NCI-H1092 (cell line): ENCODE measurements at places on chromosomes 5 and 9.

DNA sequence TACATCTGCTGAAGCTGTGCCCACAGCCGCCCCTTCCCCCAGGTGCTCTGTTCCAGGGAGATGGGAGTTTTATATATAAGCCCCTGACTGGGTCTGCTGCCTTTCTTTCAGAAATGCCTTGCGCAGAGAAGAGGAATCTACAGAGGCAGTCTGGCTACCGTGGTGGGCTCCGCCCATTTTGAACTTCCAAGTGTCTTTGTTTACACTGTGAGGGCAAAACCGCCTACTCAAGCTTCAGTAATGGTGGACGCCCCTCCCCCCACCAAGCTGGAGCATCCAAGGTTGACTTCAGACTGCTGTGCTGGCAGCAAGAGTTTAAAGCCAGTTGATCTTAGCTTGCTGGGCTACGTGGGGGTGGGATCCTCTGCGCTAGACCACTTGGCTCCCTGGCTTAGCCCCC lies 41.3 kb downstream of the RANBP17 start:
- DNase-seq: no peak

DNA sequence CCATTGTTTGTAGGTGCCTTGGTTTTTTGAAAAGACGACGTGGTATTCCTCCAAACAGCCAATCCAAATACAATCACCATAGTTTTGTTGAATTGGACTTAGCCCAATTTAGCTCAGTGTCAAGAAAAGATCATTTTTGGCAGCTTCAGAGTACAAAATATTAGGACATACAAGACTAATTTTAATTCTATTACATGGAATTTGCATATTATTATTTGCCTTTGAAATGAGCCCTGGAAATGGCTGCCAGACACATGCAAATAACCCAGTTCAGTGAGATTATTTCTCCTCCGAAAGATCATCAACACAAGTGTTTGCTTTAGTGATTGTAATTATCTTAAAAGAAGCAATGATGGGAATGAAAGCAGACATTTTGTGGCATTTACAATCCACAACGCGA lies 89.3 kb downstream of the PLK2 start:
- no peak for DNase-seq

DNA sequence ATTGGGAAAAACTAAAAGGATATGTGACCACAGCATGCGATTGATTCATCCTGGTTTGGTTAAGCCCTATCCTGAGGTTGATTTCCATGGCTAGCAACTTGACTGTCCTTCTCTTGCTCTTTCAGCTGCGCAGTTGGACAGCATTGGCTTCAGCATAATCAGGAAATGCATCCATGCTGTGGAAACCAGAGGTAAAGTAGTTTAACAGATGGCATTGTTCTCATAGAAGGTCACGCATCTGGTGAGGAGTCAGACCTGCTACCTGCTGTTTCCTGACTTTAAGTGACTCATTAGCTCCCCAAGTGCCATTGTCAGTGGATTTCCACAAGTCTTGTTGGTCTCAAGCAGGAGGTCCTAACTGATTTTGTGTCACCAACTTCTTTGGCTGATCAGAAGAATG lies 266.9 kb downstream of the ARHGAP26 start:
- DNase-seq: no peak

- no peak for DNase-seq
Observed at GRCh38 chr5:143213851-143214363, 189.6 kb downstream of the NR3C1 start.

- DNase-seq: no peak
Observed at GRCh38 chr9:105662184-105663104, at the start of gene TAL2. TAL2 (plus strand) TSS chr9:105662457; CDS start chr9:105662497, 40 bp downstream.

DNA sequence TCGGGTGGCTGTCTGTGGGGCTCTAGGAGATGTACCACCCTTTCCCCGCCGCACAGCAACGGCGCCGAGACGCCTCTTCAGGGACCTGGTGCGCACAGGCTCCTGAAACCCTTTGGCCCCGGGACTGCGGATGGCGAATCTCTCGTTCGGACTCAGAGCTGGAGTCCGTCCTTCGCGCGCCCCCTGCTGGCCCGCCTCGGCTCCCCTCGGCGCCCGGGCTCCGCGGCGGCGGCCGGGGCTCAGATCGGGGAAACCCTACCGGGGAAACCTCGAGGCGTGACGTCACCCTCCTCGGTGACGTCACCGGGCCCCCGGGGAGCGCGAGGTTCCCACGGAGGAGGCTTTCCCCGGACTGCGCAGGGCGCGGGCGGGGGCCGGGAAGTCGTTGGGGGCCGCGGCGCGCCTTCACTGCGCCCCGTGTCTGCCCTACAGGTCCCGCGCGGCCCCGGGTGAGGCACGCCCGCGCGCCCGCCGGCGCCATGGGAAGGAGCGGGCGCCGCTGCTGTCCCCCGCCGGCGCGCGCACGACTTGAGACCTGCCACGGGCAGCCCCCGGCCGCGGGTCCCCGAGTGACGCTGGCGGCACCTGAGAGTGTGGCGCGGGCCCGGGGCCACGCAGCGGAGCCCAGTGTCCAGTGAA lies 7.9 kb downstream of the PRR7 start:
- DNase-seq: peak; percentile 74

GRCh38 chr5:9251379-9251980 lies 294.4 kb downstream of the SEMA5A start:
- DNase-seq: no peak

DNA sequence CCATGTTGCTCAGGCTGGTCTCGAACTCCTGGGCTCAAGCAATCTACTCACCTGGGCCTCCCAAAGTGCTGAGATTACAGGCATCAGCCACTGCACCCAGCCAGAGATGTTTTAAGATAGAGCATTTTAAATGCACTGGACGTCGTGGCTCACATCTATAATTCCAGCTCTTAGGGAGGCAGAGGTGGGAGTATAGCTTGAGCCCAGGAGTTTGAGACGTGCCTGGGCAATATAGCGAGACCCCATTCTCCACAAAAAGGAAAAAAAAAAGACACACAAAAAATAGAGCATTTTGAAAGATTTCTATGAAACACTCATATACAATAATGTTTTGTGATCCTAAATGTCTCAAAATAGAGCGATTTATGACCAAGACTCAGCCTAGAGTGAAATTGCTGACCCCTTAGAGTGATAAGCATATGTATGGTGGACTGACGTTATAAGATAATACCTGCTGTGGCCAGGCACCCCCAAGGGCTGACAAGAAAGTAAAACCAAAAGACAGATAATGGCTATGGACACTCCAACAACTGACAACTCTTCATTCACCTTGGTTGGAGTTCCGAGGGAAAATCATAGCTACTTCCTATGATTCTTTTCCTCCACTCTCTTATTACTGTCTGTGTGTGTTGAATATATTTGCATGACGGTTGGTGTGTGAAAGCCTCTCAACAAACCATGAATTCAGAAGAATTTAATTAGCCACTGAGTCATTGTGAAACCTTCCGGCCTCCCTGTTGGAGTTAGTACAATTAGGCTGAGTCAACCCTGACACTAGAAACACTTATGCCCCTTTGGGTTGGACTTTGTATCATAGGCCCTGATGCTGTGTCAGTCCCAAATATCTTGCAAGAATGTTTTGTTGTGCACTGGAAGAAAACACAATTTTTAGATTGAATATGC lies 526.5 kb upstream of the NUDT12 start:
- DNase-seq: no peak

DNA sequence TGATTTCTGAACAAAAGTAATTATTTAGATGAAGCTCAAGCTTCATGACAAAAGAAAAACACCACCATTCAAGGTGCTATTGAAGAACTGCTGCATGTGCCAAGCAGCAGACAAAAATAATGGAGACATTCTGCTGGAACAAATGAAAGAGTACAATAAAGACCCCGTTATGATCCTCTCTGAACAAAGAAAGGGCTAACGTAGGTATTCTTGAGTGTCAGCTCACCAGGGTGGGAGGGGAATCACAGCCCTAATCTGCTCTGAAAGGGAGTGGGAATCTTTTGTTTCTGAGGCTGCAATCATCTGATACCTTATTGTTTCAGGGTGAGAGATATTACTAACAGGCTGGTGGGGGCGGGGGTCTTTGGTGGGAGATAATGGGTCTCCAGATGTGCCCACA lies 15.4 kb downstream of the CEMIP2 start:
- no peak for DNase-seq

GRCh38 chr9:89638359-89638758 lies 33.5 kb downstream of the GADD45G start:
- DNase-seq: no peak

- no peak for DNase-seq
Observed at GRCh38 chr9:87227456-87227855, 270.2 kb upstream of the DAPK1 start.

DNA sequence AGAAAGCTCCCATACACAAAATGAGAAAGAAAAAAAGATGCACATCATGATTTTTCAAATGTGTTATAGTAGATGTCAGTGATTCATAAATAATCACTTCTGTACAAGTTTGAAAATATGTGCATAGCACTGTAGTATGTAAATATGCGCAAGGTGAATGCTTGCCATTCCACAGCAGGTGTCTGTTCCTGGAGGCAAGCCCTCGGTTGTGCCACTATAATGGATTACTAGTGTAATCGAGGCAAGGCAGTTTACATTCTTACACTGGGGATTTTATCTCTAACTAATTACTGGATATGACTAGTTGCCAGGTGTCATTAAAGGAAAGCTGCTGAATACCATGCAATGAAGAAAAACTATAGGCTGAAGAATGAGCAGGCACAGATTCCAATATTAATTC lies 93.6 kb downstream of the ARHGEF28 start:
- DNase-seq: no peak

- DNase-seq: peak; percentile 15
Observed at GRCh38 chr5:115168829-115169486, 750 bp downstream of the TRIM36 start.

- peak; percentile 35 for DNase-seq
Observed at GRCh38 chr9:38160613-38161215, 91.7 kb upstream of the SHB start.

DNA sequence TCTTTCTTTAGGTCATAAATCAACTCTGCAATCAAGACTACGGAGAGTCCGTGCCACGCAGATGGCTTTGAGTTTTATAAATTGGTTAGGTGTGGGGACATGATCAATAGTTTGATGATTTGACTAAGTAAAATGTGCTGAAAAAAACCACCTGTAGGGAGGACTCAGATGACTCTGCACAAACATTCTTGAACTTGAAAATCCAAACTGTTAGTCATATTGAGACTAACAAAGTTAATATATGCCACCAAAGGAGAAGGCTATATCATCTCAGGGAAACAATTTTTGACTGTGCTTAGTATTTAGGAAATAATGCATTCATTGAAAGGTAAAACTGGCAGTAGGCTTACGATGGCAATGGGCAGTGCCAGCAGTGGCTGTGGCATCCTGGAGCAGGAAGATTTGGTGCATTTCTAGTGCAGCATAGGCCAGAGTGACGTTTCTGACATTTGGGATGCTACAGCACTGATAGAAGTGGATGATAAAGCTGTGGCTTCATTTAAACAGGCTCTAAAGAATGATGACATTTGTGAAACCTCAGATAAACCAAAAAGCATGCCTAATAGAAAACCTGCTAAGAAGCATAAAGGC lies 291.1 kb downstream of the MLLT3 start:
- DNase-seq: no peak
